ENCODE measurements at places on chromosomes 3 and 15.
A peak's percentile ranks its signal among the peaks of the same experiment; 100 is the strongest.

GRCh38 chr3:25610167-25610566 is 54.5 kb downstream of the TOP2B start:
- peaks cover 100% of the 10 kb centered on the region for H3K36me3 ChIP-seq
- no peak overlapping the region for H3K27ac ChIP-seq
- no peaks in the 10 kb centered on the region for H3K27me3 ChIP-seq
- H3K4me1 ChIP-seq, result no peaks in the 10 kb centered on the region
- DNase-seq, result no peak
- no peak overlapping the region for H3K4me3 ChIP-seq

DNA sequence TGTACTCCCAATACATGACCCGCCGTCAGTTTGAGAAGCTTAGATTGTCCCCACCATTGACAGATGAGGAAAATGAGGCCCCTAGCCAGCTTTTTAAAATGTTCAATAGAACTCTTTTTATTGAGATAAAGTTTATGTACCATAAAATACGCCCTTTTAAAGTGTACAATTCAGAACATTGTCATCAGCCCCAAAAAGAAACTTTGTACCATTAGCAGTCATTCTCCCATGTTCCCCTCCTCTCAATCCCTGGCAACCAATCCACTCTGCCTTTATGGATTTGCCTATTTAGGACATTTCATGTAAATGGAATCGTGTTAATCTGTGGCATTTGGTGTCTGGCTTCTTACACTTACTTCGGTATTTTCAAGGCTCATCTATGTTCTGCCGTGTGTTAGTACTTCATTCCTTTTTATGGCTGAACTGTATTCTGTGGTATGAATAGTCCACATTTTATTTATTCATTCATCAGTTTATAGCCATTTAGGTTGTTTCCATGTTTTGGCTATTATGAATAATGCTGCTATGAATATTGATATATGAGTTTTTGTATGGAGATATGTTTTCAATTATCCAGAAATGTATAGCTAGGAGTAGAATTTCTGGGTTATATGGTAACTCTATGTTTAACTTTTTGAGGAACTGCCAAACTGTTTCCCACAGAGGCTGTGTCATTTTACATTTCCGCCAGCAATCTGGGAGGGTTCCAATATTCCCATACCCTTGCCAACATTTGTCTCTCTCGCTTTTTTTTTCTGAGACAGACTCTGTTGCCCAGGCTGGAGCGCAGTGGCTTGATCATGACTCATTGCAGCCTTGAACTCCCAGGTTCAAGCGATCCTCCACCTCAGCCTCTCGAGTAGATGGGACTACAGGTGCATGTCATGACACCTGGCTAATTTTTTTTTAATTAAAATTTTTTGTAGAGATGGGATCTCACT is 15.3 kb upstream of the PTPN23 start:
- no peaks in the 10 kb centered on the region for H3K27me3 ChIP-seq
- peak overlapping the region; percentile 13 for H3K27ac ChIP-seq
- no peak overlapping the region for H3K4me3 ChIP-seq
- no peak for DNase-seq
- peaks cover 15% of the 10 kb centered on the region for H3K4me1 ChIP-seq
- no peaks in the 10 kb centered on the region for H3K36me3 ChIP-seq

DNA sequence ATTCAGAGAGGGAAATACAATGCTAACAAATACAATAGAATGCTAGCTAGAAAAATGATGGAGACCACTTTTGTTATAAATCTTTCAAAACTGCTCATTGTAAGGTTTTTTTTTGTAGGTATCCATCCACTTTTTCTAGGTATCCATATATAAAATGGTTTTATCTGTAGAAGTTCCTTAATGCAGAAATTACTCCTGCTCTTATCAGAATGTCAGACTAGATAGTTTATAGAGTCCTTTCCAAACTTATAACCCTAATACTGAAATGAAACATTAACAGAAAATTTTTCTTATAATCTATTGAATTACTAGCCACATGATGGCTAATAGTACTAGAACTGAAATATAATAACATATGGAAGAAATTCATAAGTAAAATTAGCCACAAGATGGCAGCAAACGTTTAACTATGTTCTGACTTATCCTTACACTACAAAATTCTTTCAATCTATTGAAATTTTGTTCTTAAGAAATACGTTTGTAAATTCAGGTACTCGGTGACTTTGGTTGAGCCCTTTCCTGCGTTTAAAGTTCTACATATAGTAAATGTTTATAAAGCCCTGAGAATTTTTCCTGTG is 58.5 kb downstream of the ECT2 start:
- no peak for DNase-seq
- no peaks in the 10 kb centered on the region for H3K4me1 ChIP-seq
- no peak overlapping the region for H3K27ac ChIP-seq
- H3K4me3 ChIP-seq, result no peak overlapping the region

DNA sequence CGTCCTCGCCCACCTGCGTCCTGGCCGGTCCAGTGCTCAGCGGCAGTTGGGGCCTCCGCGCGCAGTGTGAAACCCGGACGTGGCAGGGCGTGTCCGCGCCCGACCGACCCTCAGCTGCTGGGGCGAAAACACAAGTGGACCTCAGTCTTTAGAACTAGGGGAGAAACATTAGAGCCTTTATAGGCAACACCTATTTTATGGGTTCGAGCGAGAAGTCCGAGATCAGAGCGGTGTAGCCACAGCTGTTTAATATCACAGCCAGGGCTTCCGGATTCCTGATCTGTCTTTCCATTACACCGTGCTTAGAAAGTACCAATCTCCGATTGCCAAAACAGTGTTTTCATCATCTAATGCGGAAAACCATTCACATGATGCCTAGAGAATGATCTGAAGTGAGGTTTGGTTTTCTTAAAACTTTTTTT is 506 bp downstream of the RAD51 start:
- peak overlapping the region; percentile 97 for H3K27ac ChIP-seq
- peaks cover 24% of the 10 kb centered on the region for H3K4me1 ChIP-seq
- H3K4me3 ChIP-seq, result peak overlapping the region; percentile 86
- DNase-seq, result no peak

- H3K27ac ChIP-seq, result peak overlapping the region; percentile 87
- H3K4me1 ChIP-seq, result peaks cover 32% of the 10 kb centered on the region
Observed at GRCh38 chr3:38454884-38455638, 1.4 kb downstream of the ACVR2B start.

- DNase-seq, result no peak
- H3K4me1 ChIP-seq, result no peaks in the 10 kb centered on the region
- no peaks in the 10 kb centered on the region for H3K36me3 ChIP-seq
- H3K27me3 ChIP-seq, result no peaks in the 10 kb centered on the region
- H3K4me3 ChIP-seq, result no peak overlapping the region
Observed at GRCh38 chr3:10532939-10533736, 27.8 kb upstream of the ATP2B2 start.

GRCh38 chr3:54069961-54070360 is 52.4 kb upstream of the CACNA2D3 start:
- peaks cover 28% of the 10 kb centered on the region for H3K4me1 ChIP-seq
- no peaks in the 10 kb centered on the region for H3K36me3 ChIP-seq
- H3K27ac ChIP-seq, result peak overlapping the region; percentile 67
- DNase-seq, result no peak

DNA sequence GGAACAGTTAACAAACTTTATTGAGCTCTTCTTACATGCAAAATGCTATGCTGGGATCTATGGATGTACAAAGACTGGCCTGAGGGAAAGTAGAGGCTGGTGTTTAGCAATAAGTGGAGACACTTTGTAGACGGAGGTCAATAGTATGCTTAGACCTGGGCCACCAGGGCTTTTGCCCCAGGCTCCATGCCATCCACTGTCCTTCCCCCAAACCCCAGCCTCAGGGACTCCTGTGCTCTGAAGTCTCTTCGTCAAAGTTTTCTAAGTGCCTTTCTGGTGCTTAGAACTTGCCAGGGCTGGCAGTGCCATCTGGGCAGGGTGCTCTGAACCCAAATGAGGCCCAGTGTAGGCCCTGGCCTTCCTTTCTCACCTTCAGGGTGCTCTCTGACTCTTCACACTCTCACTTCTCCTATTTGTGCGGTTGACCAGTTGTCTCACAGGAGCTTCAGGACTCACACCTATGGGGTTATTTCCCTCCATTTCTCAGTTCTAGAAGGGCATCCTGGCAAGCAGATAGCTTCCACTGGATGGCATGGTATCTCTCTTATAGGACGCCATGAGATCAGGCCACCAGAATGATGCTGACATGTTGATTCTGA is 21.8 kb upstream of the KCNAB1 start:
- H3K27ac ChIP-seq, result no peak overlapping the region
- DNase-seq, result no peak
- no peaks in the 10 kb centered on the region for H3K27me3 ChIP-seq
- H3K36me3 ChIP-seq, result no peaks in the 10 kb centered on the region
- no peak overlapping the region for H3K4me3 ChIP-seq
- H3K4me1 ChIP-seq, result no peaks in the 10 kb centered on the region

Data from esophagus squamous epithelium (tissue), 5 donors.